ENCODE measurements at places on chromosomes 2 and 18.
A peak's percentile ranks its signal among the peaks of the same experiment; 100 is the strongest.

- DNase-seq: no peak
Measured at GRCh38 chr2:217712431-217712830, 290.4 kb downstream of the TNS1 start.

DNA sequence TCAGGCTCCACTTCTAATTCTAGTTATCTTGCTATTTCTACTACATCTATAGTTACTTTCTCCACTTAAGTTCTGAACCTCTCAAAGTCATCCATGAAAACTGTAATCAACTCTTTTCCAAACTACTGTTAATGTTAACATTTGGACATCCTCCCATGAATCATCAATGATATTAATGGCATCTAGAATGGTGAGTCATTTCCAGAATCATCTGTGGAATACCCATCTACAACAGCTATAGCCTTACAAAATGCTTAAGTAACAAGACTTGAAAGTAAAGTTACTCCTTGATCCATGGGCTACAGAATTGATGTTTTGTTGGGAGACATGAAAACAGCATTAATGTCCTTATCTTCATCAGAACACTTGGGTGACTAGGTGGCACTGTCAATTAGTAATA lies 35.4 kb downstream of the BARD1 start:
- peak; percentile 3 for DNase-seq

GRCh38 chr2:236942554-236942953 lies 143.1 kb upstream of the COPS8 start:
- DNase-seq: no peak

GRCh38 chr18:34189656-34190435 lies 34.9 kb downstream of the NOL4 start:
- no peak for DNase-seq

- no peak for DNase-seq
Measured at GRCh38 chr2:43950383-43951008, 45.3 kb downstream of the LRPPRC start.

DNA sequence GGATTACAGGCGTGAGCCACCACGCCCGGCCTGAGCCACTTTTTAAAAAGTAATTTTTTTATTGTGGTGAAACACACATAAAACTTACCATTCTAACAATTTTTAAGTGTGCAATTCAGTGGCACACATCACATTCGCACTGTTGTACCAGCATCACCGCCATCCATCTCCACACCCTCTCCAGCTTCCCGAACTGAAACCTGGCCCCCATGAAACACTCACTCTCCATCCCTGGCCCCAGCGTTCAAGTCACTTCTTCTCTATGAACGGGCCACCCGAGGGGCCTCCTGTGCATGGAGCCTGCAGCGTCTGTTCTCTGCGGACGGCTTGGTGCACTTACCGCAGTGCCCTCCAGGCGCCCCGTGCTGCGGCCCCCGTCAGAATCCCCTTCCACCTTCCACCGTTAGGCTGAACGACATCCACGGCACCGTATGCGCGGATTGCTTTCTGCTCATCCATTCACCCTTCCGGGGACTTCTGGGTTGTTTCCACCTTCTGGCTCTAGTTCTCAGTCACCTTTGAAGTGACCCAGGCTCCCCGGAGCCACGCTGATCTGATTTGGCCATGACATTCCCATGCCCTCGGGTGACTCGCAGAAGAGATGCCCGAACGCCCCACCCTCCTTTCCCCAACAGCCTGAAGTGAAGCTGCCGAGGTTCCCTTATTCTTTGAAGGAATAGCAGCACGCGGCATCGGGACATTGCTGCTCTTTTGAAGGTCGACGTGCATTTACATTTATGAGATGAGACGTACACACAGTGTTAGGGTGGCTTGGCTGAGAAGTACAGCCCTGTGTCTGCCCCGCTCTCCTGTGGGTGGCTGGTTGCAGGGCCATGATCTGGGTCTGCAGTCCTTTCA lies 134.4 kb downstream of the MBP start:
- DNase-seq: no peak

- DNase-seq: no peak
Measured at GRCh38 chr2:205746420-205746785, 64.1 kb downstream of the NRP2 start.

Data from AG04449 (cell line).